ENCODE measurements at places on chromosomes 2 and 18.
A peak's percentile ranks its signal among the peaks of the same experiment; 100 is the strongest.

- no peak for DNase-seq
Observed at GRCh38 chr2:146776596-146776995, 1068.2 kb upstream of the ACVR2A start.

- no peak for DNase-seq
Observed at GRCh38 chr2:183678908-183679307, 554.7 kb downstream of the NUP35 start.

GRCh38 chr2:199911052-199911876 is at the start of gene C2orf69:
Gene C2orf69, plus strand, starts transcription at chr2:199911293. Its CDS starts 146 bp downstream, at chr2:199911439.
- peak; percentile 76 for DNase-seq

GRCh38 chr2:109447251-109447661 is 166.5 kb downstream of the SEPTIN10 start:
- no peak for DNase-seq

DNA sequence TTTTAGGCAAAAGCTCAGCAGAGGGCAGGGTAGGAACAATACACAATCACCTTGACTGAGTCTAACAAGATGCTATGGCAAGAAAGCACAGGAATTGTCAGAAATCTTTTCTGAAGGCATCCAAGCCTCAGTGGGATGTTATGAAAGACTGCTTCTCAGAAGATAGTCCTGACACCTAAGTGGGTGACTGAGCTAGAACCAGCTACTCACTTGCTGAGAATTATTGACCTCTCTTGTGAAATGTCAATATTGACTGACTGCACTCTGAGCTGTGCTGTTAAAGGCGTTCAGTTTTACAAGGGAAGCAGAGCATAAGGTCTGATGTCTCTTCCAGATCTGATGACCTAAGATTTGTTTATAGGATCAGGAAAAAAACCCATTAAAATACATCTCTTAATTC is 46.1 kb downstream of the TACR1 start:
- peak; percentile 13 for DNase-seq

DNA sequence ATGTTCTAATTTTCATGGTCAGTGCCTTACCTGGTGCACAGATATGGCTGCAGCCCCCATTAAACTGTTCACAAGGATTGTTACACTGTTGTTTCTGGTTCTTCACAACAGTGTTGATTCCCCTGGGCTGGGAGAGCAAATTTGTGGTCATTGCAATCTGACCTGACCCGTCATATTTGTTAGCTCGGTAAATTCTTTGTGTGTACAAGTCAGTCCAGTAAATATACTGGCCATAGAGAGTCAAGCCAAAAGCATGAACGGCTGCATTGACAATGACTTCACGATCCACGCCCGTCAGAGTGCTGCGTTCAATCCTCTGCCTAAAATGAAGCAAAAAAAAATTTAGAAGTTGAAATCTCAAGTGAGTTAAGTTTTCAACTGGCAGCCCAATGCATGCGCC is 134.6 kb downstream of the DHRS9 start:
- peak; percentile 82 for DNase-seq

GRCh38 chr2:72983500-72984161 is 66.3 kb downstream of the EMX1 start:
- DNase-seq = no peak

DNA sequence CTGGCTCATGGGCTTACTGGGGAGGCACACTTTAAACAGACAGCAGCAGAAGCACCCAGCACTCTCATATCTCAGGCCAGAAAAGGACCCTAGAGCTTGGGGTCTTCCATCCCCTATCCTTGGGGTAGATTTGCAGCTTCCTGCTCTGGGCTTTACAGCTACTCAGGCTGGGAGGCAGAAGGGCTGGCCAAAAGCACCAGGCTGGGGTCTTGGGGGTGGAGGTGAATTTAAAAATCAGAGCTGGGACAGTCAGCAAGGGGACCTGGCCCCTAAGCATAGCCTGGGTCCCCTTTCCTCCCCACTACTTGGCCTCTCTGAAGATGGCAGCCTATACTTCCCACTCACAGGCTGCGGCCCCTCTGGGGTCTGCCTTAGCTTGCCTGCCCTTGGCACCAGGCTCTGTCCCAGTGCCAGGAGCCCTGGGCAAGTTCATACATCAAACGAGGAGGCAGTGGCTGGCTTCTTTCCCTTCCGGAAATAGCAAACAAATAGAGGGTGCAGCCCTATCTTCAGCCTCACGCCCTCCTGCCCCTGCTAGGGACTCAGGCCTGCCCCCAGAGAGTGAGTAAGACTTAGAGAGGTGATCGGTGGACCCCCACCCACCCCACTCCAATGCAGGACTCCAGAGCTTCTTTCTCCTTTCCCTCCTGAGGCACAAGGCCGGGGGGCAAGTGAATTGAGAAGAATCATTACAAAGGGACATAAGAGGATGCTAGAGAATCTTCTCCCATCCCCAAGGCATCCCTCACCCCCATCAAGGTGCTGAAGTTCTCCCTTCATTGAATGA is 26.0 kb upstream of the TNS1 start:
- no peak for DNase-seq

DNA sequence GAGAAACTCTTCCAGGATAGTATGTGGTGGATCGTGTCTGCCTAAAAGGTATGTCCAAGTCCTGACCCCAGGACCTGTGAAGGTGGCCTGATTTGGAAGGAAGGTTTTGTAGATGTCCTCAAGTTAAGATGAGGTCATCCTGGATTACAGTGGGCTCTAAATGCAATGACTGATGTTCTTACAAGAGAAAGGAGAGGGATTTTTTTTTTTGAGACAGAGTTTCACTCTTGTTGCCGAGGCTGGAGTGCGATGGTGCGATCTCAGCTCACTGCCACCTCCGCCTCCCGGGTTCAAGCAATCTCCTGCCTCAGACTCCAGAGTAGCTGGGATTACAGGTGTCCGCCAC is 19.9 kb downstream of the MBP start:
- no peak for DNase-seq

- DNase-seq = no peak
Observed at GRCh38 chr18:55403421-55403949, 184.5 kb downstream of the TCF4 start.

GRCh38 chr2:17620841-17621240 is 80.3 kb downstream of the VSNL1 start:
- DNase-seq = no peak

- DNase-seq = no peak
Observed at GRCh38 chr18:12088096-12088495, 5.5 kb upstream of the ANKRD62 start.

DNA sequence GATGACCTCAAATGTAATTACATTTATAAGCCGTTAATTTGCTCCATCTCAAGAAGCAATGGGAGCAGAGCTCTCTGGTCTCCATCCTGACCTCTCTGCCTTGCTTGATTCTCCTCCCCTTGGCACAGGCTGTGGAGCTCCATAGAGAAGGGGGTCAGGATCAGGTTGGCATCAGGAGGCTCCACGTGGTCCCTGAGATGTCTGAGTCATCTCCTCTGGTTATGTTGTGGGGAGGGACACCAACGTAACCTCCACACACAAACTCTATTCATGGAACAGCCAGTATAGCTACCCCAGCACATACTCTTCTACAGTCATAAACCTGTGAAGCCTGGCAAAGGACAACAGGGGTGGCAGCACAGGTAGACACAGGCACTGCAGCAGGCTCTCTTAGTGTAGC is 29.0 kb downstream of the TRABD2A start:
- no peak for DNase-seq

GRCh38 chr2:59776726-59777008 is 776.8 kb downstream of the BCL11A start:
- no peak for DNase-seq

GRCh38 chr2:70688427-70688826 is 79.6 kb downstream of the ADD2 start:
- no peak for DNase-seq

DNA sequence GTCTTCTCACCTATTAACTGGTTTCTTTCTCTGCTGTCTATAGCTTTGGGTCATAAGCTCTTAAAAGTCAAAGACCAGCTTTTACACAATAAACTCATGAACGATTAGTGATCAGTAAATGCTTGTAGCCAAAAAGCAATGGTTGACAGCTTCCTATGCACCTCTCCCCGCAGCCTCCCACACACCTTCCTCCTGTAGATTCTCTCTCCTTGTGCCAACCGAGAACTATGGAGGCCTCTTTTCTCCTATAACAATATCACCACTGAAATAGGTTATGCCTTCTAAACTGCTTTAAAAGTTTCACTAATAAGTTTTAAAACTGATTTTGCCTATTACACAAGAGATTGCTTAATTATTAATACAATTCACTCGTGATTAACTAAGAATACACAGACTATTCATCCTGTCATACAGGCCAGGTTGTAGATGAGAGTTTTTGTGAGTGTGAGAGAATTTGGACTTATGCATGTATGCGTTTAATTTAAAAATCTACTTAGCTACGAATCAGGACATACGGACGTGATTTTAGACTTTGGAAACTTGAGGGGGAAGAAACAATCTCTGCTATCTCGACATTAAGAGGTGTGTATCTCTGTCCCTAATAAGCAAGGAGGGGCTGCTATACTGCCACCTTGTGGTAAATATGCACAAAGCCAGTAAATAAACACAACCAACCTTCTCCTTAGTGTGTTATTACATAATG is 229.1 kb upstream of the RBBP8 start:
- DNase-seq = peak; percentile 64

GRCh38 chr2:228224410-228224809 is 42.9 kb upstream of the SPHKAP start:
- DNase-seq = no peak

DNA sequence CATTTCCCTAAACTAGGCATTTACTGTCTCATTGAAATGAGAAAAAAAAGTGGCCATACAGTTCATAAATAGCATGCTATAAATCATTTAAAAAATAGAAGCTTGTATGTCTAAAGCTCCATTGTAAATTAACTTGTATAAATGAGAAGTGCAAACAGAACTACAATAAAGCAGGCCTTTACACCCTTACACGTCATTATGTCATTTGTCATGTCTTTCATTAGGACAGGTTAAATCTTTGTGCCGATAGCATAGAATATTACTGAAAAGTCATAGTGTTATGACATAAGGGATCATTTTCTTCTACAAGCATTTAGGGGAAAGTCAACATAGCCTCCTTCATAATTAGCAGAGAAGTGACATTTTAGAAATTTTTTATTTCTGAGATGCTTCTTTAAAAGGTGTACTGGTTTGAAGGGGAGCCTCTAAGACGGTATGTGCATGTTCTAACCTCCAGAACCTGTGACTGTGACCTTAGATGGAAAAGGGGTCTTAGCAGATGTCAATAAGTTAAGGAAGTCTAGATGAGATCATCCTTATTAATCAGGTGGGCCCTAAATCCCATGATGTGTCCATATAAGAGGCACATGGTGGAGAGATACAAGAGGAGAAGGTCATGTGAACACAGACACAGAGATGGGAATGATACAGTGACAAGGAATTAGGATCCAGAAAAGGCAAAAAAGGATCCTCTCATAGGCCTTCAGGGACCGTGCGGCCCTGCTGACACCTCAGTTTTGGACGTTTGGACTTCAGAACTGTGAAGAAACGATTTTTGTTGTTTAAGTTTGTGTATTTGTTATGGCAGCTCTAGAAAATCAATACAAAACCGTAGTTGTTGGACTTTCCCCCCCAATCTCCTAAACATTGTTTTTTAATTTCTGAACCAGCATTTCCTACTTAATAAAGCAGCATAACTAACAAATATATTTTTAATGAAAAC is 863.7 kb downstream of the MBD2 start:
- no peak for DNase-seq

GRCh38 chr2:79915455-79915854 is 389.1 kb downstream of the LRRTM1 start:
- no peak for DNase-seq

DNA sequence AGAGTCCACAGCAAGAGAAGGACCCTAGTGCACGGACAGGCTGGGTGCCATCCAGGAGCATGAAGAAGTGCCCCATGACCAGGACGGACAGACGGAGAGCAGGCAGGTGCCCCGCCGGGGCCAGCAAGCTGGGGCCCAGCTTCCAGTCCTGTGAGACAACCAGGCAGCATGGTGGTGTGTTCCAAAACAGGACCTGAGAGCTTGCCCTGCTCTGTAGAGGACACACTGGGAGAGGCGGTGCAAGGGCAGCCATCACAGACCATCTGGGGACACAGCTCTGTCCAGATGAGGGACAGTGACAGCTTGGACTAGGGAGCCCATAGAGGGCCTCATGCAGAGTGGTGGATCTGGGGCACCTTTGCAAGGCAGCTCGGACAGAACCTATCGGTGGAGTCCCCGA is 279.8 kb downstream of the EIPR1 start:
- no peak for DNase-seq

DNA sequence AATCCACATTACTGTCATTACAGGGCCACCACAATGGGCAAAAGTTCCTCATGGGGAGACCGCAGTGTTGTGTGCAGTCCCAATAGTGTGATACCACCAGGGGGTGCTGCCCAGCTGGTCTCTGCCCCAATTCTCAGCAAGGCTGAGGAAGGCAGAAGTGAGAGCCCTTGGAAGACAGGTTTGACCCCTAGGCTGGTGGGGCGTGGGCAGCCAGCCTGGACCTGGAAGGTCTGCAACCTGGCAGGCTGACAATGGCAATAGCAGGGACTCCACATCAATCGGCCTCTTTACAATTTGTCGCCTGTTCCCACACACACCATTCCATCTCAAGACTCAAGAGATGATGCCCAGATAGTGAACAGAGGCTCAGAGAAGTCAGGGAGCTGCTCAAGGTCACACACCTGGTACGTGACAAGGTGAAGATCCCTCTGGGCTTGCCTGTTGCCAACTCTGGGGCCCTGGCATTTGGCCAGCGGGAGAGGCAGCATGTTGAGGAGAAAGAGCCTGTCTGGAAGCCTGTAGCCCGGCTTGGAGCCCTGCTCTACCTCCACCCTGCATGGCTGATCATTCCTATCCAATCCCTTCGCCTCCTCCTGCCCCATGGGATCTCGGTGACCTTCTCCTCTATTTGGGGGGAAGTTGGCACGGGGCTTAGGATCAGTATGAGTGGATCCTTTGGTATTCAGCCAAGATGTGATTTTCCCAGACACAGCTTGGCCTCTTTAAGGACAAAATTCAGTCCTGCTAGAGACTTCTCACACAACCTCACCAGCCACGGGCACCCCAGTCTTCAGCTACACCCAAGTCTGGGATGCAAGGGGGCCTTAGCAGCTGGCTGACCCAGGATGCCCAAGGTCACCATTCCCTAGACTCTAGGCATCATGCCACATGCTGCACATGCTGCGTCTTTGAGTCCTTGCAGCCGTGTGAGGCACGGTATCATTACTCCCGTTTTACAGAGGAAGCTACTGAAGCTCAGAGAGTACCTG is 2.9 kb upstream of the ATOH8 start:
- peak; percentile 61 for DNase-seq

DNA sequence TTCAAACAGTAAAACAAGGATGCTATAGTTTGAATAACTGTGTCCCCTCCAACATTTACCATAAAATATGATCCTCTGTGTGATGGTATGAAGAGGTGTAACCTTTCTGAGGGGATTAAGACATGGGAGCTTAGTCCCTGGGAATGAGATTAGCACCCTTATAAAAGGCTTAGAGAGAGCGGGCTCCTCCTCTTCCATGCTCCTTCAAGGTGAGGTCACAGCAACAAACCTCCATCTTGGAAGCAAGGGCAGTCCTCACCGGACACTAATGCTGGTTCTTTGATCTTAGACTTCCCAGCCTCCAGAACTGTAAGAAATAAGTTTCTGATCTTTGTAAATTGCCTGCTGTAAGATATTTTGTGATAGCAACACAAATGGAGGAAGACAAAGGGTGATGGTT is 700.3 kb downstream of the TMEM182 start:
- no peak for DNase-seq

- no peak for DNase-seq
Observed at GRCh38 chr2:206023183-206023582, 62.8 kb downstream of the INO80D start.

GRCh38 chr2:204535356-204535755 is 9.9 kb upstream of the PARD3B start:
- DNase-seq = no peak

All from T47D (cell line).